ENCODE measurements at places on chromosomes 3 and 15. TPM values are rescaled to one million over a fixed set of nuclear protein-coding genes. Genes with fewer than 3 reads are reported as not detected.

The CFAP100 gene
- not detected for total RNA-seq

The NMNAT3 gene
- 5.4 TPM for total RNA-seq

DNA sequence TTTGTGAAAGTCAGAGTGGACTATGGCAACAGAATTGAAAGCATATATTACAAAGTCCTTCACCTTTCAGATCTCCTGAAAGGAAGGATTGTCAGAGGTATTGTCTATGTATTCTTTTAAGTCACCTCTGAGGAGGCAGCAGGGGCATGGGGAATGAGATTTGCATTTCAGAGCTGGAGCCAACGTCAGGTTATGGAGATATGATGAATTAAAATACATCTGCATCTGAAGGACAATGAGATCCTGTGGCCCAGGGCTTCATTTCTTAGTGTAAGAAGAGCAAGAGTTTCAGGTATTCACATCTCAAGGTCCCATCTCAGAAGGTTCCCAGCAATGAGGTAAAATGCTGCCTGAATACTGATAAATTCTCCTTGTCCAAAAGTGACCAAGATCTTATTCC lies 695.8 kb downstream of the TUSC7 start:
- ATAC-seq: no peak

GRCh38 chr3:31312400-31312799 lies 220.3 kb upstream of the STT3B start:
- no peak for ATAC-seq

DNA sequence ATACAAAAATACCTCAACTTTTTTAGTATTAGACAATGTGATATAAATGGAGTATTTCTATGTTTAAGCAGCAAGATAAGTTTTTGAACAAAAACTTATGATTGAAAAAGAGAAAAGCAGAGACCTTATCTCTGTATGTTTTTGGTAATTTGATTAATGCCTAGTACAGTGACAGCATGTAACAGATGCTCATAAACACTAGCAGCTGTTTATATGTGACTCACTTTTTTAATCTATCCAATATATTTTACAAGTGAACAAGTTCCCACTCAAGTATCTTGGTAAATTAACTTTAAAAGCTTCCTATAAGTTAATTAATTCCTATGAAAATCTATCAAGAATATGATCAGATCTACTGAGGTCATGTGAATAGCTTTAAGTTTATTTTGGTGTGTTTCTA lies 55.1 kb downstream of the NGLY1 start:
- no peak for ATAC-seq
